GM20000 (cell line): ENCODE measurements at places on chromosomes 4 and X.

DNA sequence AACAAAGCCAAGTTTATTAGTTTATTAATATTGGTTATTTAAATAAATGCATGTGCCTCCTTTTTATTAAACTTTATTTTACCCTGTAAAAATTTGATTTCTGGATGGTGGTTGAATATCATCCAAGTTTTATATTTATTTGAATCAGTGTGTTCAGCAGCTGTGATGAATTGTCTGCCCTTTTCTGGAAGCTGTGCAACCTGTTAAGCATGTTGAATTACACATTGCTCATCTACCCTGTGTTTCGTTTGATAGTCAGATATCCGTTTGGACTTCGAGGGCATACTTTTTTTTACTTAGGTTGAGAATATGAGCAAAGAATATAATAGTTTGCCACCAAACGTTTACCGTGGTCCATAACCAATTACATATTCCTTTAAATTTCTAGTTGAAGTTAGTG, 95.8 kb upstream of the TENM3 start:
- no peak for DNase-seq

DNA sequence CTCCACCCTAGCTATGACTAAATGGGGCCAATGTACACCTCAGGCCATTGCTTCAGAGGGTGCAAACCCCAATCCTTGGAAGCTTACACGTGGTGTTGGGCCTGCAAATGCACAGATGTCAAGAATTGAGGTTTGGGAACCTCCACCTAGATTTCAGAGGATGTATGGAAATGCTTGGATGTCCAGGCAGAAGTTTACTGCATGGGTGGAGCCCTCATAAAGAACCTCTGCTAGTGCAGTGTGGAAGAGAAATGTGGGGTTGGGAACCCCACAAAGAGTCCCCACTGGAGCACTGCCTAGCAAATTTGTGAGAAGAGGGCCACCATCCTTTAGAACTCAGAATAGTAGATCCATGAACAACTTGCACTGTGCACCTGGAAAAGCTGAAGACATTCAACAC, 284.1 kb downstream of the ANTXR2 start:
- no peak for DNase-seq

GRCh38 chr4:33780952-33781791, 2463.1 kb downstream of the ARAP2 start:
- no peak for DNase-seq

- DNase-seq, result no peak
Measured at GRCh38 chrX:106894978-106895452, 8.1 kb downstream of the RIPPLY1 start.

- DNase-seq, result no peak
Measured at GRCh38 chr4:88102026-88102425, 56.4 kb downstream of the ABCG2 start.

DNA sequence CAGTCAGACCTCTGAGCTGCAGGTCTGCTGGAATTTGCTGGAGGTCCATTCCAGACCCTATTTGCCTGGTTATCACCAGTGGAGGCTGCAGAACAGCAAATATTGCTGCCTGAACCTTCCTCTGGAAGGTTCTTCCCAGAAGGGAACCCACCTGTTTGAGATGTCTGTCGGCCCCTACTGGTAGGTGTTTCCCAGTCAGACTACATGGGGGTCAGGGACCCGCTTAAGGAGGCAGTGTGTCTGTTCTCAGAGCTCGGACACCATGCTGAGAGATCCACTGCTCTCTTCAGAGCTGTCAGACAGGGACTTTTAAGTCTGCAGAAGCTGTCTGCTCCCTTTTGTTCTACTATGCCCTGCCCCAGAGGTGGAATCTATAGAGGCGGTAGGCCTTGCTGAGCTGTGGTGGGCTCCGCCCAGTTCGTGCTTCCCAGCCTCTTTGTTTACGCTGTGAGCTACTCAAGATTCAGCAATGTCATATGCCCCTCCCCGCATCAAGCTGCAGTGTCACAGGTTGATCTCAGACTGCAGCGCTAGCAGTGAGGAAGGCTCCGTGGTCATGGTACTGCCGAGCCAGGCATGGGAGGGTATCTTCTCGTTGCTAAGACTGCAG, 44.1 kb upstream of the KDR start:
- DNase-seq, result no peak

DNA sequence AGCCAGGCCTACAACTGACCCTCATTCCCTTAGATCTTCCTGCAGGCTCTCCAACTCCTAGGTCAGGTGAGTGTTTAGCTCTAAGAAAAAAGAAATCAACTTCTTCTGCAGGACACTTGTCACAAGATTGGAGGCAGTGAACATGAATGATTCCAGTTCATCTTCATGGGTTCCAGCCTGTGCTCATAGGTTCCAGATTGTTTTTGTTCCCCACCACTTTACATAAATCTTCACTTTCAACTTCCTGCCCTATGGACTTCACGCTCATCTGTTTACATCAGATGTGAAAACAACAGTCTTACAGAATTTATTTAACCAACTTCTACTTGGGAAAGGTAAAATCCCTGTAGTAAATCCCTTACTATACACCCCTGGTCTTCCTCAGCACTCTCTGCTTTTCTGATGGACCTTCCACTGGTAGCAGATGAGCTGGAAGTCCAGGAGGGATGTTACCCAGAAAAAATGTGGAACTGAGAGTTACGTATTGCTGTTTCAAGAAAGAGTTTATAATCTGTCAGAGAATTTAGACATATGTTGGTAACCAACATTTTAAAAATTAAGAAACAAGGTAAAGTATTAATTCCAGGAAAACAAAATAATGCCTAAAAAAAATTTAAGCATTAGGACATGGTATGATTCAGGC, 62.4 kb downstream of the ANAPC10 start:
- no peak for DNase-seq

- no peak for DNase-seq
Measured at GRCh38 chr4:138978600-138978999, 37.0 kb upstream of the NOCT start.

- peak; percentile 53 for DNase-seq
Measured at GRCh38 chrX:39152106-39152649, 350.9 kb downstream of the MID1IP1 start.

- no peak for DNase-seq
Measured at GRCh38 chr4:109486007-109486406, 52.4 kb downstream of the SEC24B start.

DNA sequence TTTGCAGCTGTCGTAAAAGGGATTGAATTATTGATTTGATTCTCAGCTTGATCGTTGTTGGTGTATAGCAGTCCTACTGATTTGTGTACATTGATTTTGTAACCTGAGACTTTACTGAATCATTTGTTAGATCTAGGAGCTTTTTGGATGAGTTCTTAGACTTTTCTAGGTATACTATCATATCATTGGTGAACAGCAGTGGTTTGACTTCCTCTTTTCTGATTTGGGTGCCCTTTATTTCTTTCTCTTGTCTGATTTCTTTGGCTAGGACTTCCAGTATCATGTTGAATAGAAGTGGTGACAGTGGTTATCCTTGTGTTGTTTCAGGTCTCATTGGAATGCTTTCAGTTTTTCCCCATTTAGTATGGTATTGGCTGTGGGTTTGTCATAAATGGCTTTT, 8.4 kb downstream of the APOOL start:
- DNase-seq, result no peak

DNA sequence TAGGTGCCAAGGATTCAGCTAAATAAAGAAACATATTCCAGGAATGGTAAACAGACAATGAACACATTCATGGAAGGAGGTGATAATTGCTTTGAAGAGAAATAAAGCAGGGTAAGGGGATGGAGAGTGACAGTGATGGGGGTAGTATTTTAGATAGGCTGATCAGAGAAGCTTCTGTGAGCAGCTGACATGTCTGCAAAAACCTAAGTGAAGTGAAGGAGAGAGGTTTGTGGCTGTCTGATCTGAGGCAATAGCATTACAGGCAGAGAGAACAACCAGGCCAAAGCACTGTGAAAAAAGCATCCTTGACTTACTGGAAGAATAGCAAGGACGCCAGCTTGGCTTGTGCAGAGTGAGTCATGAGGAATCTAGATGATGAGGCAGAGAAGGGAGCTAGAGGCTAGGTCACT, 271.9 kb upstream of the GATB start:
- DNase-seq, result no peak

DNA sequence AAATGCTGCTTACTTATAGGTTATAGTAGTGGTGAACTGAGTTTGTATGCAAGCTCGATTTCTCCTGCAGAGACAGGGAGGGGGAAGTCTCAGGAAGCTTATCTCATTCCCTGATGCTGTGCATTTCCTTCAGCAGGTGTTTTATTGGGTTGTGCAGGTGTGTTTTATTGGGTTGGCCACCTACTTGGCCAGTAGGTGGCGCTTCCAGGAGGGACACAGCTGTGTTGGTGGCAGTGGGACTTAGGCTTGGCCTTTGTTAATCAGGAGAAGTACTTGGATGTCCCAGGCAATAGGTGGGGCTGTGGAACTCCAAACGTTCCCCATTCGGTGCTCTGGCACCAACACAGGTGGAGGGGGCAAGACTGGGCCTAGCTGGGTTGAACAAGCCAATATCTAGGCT, 196.0 kb upstream of the DCAF8L1 start:
- no peak for DNase-seq

- DNase-seq, result peak; percentile 1
Measured at GRCh38 chrX:137353404-137353803, 212.5 kb upstream of the ZIC3 start.

GRCh38 chr4:86033171-86033570, 326.7 kb downstream of the MAPK10 start:
- no peak for DNase-seq

DNA sequence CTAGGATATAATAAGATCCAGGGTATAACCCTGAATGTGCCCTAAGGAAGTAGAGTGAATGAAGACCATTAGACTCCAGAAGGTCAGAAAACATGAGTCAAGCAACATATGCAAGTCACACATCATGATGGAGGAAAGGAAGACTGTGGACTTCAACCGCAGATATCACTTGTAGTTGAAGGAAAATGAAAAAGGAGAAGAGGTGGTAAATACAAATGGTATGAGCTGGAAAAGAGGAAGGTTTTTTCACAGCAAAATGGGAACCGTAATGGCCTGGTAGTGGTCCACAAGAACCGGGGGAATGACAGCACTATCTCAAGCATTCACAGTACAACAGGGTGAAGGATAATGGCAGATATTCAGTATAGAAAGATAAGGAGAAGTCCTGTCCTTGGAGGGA, 5.2 kb upstream of the SCFD2 start:
- DNase-seq, result no peak

- DNase-seq, result no peak
Measured at GRCh38 chrX:139691493-139691842, 16.5 kb downstream of the MCF2 start.

GRCh38 chr4:81508411-81509185, 36.9 kb upstream of the RASGEF1B start:
- no peak for DNase-seq

GRCh38 chrX:64205441-64205734, at the start of gene AMER1:
AMER1 (minus strand) TSS chrX:64205708; CDS start chrX:64193286, 12,422 bp downstream.
- DNase-seq, result no peak

- no peak for DNase-seq
Measured at GRCh38 chr4:54929459-54929858, 195.9 kb downstream of the KDR start.

DNA sequence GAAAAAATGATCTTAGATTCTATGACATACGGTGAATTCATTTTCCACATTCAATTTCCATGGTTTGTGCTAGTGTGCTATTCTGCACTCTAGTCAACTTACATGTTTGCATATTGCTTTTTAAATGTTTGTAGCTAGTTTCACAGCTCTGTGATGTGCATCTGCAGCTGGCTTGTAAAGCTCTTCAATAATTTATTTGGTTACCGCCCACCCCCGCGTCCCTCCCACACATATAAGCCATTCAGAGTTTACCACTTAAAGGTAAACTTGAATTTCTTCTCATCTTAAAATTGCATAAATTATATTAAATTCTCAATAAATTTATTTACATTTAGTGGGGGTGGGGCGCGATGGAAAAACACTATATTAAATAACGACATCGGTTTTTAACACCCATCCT, 291 bp upstream of the NBDY start:
- peak; percentile 0 for DNase-seq

- DNase-seq, result no peak
Measured at GRCh38 chr4:176896211-176896610, 103.5 kb upstream of the VEGFC start.

DNA sequence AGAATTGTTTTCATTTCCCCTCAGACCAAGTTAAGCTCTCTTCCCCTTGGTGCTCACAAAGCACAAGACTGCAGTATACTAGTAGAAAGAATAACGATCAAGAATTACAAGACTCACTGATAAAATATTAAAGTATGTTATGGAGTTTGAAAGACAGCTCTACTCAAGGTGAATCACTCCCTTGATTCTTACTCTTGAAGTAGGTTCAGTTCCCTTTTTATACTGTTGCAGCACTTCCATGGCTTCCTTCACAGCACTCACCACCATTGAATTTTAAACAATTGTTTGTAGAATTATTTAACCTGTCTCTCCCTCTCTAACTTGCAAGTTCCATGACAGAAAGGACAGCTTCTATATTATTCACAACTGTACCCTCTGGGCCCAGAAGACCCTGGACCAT, 42.2 kb downstream of the CASK start:
- no peak for DNase-seq
